ENCODE measurements at places on chromosomes 5 and 9.

DNA sequence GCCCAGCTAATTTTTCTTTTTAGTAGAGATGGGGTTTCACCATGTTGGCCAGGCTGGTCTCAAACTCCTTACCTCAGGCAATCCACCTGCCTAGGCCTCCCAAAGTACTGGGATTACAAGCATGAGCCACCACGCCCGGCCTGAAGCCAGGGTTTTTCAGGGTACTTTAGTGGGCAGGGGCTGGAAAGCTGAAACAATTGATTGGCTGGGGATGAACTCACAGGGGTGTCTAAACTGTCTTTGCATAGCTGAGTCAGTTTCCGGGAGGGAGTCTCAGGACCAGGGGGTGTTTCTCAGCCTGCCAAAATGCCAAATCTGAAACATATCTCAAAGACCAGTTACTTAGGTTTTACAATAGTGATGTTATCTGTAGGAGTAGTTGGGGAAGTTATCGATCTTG lies 46.1 kb downstream of the PRUNE2 start:
- no peak for DNase-seq

DNA sequence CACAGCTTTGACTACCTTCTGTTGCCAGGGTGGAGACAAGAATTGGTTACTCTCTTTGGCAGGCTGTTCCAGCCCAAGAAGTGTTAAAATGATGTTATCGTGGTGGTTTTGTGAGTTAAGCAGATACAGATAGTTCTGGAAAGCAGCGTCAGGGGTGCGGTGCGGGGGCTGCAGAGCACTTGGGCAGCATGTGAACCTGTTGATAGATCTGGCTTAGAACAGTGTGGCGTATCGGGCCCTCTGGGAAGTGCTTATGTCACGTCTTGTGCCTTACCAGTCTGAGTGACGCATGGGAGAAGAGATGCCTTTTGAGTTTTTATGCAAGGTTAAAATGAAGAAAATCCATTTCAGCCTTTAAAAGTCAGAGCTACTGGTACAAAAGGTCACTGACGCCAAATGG lies 152.5 kb downstream of the PRKACG start:
- no peak for DNase-seq

DNA sequence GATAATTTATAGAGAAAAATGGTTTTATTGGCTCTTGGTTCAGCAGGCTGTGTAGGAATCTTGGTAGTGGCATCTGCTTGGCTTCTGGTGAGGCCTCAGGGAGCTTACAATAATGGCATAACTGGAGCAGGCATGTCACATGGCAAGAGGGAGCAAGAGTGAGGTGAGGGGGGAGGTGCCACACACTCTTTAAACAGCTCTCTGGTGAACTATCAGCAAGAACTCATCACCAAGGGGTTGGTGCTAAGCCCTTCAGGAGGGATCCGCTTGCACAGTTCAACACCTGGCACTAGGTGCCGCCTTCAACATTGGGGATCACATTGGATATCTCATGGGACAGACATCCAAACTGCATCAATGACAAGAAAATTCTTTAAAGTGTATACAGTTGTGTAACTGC lies 10.5 kb downstream of the GPBP1 start:
- no peak for DNase-seq

GRCh38 chr9:90727488-90727887 lies 74.1 kb upstream of the SYK start:
- no peak for DNase-seq

GRCh38 chr9:130433168-130433946 lies 11.4 kb upstream of the ASS1 start:
- no peak for DNase-seq

- DNase-seq: no peak
Measured at GRCh38 chr9:35718721-35719511, 13.1 kb downstream of the TLN1 start.

GRCh38 chr5:39648848-39649227 lies 224.1 kb upstream of the DAB2 start:
- no peak for DNase-seq

DNA sequence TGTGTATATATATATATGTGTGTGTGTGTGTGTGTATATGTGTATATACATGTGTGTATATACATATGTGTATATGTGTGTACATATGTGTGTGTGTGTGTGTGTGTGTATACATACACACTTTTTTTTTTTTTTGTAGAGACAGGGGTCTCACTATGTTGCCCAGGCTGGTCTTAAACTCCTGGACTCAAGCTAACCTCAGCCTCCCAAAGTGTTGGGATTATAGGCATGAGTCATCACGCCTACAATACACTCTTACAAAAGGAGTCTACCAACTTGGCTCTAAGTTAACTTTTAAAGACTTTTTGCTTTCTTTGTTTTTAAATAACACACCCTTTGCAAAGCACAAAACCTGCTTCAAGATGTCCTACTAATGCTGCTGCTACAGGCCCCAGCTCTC lies 2.1 kb downstream of the C9orf78 start:
- no peak for DNase-seq

- DNase-seq: no peak
Measured at GRCh38 chr9:35757226-35757891, 3.3 kb upstream of the MSMP start.

GRCh38 chr5:76641514-76642120 lies 18.4 kb upstream of the F2RL2 start:
- peak; percentile 9 for DNase-seq

DNA sequence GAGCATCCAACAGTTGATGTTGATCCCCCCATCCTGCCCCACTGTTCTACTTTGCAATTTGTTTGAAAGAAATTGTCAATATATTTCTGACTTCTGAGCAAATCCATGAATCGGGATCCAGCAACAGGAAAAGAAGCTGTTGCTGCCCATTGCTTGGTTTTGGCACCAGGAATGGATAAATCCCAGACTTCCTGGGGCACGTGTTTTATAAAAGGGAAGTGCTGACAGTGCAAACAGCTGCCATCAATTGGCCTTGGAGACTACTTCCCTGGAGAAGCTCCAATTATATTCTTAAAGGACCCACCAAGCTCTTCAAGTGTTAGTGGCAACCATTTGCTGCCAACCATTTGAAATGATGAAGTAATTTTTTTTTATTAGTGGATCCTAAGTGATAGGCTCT lies 13.7 kb downstream of the STK32A start:
- no peak for DNase-seq

DNA sequence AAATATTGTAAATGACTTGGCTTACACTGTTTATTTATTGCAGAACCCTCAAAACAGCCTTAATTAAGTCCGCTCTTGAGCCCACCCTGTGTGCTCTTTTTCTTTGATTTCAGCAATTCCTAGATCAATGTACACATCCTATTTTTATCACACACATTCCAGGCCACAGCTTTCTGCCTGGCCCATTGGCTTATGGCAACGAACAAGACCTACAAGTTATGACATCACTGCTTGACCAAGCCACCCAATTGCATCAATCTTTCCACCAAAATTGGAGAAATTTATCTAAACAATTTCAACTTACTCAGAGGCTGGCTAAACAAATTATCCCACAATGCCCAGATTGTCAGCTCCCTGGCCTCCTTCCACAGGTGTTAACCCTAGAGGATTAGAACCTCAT lies 158.4 kb downstream of the CPLANE1 start:
- no peak for DNase-seq

- DNase-seq: no peak
Measured at GRCh38 chr9:95175523-95175922, 142.0 kb downstream of the FANCC start.

DNA sequence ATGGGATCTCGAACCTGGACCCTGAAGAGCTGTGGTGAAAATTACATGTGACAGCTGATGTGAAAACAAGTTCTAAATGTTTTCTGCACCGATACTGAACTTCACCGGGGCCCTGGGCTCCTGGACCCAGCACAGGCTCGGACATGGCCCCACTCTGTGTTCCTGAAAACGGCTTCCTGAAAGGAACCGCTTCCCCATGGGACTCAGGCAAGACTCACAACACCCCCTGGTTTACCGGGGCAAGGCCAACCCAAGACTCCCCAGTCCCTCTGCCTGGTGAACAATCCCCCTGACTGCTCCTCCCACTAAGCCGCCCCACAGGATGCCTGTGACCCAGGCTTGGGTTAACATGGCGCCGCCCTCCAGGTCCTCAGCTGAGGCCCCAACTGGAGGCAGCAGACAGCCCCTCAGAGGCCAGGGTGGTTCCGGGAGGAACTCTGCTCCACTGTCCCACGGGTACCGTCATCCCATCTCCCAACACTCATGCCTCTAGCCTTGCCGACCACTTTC lies 124.5 kb upstream of the FOXD4L5 start:
- DNase-seq: no peak

GRCh38 chr9:137552022-137552768 lies 516 bp downstream of the MRPL41 start:
- DNase-seq: peak; percentile 9

GRCh38 chr5:64144425-64145215 lies 21.0 kb upstream of the RNF180 start:
- no peak for DNase-seq

DNA sequence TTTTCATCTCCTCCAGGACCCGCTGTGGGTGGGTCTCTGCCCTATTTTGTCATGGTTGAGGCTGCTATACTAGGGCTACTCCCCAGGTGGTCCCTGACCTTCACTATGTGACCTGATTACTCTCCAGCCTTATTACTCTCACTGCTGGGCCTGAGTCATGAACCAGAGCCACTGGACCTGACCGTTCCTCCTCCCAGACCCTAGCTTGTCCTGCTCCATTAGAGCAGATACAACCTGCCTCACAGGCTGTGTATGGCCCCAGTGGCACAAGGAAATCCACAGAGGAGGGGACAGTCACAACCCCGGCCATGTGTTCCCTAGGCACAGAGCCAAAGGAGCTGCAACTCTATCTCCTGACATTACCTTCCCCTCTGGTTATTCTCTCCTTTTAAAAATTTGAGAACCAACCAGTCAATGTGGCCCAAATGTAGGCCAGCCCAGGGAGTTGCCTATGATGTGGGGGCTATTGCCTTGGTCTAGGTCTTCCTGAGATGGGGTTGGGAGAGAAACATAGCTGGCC lies 96.0 kb upstream of the FSTL4 start:
- no peak for DNase-seq

DNA sequence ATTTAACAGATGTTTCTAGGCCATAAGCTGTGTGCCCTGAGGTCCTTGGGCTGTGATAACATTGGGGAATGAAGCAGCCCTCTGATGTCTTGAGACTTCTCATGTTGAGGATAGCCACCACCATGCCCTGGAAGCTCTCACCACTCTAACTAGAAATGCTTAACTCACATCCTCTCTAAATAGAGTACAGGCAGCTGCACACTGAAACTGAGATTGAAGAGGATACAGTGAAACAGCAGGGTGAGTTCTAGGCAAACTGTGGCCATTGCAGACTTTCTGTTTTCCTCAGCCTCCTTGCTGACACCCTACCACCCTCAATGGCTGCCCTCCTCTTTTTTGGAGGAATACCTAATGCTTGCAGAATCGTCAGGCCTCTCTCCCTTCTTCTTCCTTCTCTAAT lies 22.4 kb downstream of the UTP15 start:
- no peak for DNase-seq

GRCh38 chr5:150126199-150126920 lies 29.3 kb downstream of the PDGFRB start:
- DNase-seq: no peak

- no peak for DNase-seq
Measured at GRCh38 chr5:133129289-133129688, 77.5 kb downstream of the HSPA4 start.

DNA sequence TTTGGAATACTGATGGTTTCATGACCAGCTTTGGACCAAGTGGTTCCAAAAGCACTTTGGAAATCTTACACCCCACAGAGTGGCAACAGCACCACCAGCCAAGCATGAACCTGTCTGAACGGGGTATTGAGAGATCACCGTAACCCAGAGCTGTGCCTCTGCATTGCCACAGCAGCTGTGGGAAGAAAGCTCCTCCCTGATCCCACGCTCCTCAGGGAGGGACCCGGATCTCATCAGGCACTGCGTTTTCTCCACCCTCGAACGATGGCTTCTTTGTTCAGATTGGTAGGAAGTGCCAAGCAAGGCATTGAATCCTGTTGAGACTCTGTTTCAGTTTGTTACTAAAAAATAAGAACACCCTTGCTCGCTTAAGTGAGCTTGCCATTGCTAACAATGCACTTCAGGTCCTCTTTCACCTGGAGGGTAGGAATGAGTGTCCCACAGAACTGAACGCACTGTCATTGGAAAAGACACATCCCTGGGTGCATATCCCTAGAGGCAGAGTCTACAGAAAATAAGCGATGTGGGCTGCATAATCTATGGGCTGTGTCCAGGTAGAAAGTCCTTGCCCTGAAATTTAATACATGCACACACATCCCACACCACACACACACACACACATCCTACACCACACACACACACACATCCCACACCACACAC lies 118.0 kb upstream of the ICE1 start:
- no peak for DNase-seq
